ENCODE measurements at places on chromosomes 3 and 15. TPM values are rescaled to one million over a fixed set of nuclear protein-coding genes. Genes with fewer than 3 reads are reported as not detected.

UBA7 gene
- 18.6 TPM for total RNA-seq

ITGA11 gene
- total RNA-seq, result 2.5 TPM

LTK gene
- total RNA-seq, result 0.18 TPM

PCCB gene
- total RNA-seq, result 76.2 TPM

TRIM42 gene
- not detected for total RNA-seq

IL12A gene
- 0.90 TPM for total RNA-seq

GOLGA6L10 gene
- total RNA-seq, result under 0.01 TPM

CPN2 gene
- total RNA-seq, result not detected
